ENCODE measurements at places on chromosomes 13 and 19.
A peak's percentile ranks its signal among the peaks of the same experiment; 100 is the strongest.

DNA sequence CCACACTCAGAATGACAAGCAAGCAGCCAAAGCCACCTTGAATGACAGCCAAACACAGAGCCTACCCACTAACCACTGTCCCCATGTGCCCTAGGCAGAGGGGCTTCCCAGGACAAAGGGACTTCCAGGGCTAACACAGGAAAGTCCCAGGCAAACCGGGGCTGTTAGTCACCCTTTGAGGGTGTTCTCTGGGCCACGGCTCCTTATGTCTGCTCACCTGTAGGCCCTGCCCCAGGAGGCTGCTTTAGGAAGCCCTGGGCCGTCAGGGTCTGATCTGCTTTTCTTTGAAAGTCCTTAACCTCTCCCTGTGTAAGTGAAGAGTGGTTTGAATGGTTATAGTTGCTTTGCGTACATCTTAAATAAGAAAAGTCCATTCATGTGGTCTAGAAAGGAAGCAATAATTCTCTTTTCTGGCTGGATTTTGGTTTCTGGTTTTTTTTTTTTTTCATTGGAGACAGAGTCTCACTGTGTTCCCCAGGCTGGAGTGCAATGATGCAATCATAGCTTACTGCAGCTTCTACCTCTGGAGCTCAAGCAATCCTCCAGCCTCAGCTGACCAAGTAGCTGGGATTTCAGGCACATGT, 161.4 kb downstream of the EFNB2 start:
- no peak for DNase-seq

DNA sequence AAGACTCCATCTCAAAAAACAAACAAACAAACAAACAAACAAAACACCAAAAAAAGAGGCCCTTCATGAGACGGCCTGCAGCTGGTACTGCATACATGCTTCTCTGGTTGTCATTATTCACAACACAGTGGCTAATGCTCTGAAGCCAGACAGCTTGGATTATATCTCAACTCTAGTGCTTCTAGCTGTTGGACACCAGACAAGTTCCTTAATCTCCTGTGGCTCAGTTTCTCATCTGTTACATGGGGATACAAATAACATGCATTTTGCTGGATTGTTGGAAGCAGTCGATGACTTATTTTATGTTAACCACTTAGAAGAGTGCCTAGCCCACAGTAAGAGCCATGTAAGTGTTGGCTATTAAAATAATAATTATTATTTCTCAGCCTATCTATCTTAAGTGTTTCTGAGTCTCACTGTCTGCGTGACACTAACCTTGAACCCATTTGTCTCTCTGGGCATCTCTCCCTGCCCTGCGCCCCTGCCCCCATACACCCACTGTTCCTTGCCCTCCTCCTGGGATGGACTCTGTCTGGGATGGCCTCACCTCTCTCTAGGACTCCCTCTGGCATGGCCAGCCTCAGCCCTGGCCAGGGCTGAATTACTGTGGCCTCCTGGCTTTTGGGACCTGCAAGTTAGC, 3.1 kb upstream of the JUNB start:
- no peak for DNase-seq

DNA sequence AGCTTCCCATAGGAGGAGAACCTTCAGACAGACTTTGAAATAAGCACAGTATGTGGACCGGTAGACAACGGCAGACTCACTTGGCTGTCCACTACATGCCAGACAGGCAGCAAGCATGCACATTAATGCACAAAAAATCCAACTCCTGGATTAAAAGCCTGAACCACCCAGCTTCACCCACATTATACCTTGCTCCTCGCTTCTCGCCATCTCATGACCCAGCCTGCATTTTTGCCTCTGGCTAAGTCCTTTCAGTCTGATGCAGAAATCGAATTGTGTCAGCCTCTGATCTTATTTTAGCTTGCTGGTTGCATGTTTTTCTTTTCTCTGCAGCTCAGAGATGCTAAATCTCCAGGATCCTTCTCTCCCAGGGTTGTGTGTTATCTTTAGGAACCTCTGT, 358.7 kb downstream of the RFC3 start:
- DNase-seq = no peak

GRCh38 chr13:33006638-33007037, 9.6 kb upstream of the KL start:
- no peak for DNase-seq

DNA sequence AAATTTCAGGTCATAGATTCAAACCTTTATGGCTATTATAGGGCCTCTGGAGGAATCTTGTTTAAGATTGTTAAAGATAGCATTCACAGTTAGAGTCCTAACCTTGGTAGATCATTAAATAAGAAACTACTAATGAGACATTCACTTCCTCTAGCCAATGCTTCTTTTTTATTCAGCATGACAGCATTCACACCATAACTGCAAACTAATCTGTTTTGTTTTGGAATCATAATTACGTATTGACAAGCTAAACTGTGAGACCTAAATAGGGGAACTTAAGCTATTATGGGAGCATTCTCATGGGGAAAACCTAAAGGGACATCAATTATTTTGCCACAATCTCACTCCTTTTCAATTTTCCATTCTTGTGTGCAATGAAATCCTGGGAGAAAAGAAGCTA, 653.8 kb downstream of the PCDH9 start:
- no peak for DNase-seq

- no peak for DNase-seq
These were observed 4.0 kb upstream of the SIGLEC10 start for GRCh38 chr19:51421229-51422052.

DNA sequence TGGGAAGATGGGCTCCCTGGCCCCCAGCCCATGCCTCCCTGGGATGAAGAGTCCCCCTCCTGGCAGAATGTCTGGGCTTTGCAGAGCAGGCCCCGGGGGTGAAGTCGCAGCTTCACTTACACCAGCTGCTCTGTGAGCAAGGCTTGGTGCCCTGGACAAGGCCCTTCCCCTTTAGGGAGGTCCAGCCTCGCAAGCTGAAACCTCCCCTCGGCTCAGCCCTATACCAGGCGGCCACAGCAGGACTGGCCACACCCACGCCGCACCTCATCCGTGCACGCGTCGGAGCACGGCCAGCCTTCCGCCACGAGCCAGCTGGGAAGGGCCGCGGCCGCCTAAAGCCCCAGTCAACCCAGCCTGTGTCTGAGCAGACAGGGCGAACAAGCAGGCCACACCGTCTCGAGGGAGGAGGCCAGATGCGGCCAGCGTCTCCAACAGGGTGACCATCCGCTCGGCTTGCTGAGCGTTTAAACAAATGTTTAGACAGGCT, 83.2 kb upstream of the MCF2L start:
- DNase-seq = peak; percentile 53

GRCh38 chr19:14764401-14764800, 14.0 kb downstream of the ADGRE2 start:
- no peak for DNase-seq

- no peak for DNase-seq
These were observed 770.3 kb upstream of the SLITRK5 start for GRCh38 chr13:86900906-86901305.

GRCh38 chr19:13875824-13876223, 1.1 kb upstream of the NANOS3 start:
- DNase-seq = no peak

DNA sequence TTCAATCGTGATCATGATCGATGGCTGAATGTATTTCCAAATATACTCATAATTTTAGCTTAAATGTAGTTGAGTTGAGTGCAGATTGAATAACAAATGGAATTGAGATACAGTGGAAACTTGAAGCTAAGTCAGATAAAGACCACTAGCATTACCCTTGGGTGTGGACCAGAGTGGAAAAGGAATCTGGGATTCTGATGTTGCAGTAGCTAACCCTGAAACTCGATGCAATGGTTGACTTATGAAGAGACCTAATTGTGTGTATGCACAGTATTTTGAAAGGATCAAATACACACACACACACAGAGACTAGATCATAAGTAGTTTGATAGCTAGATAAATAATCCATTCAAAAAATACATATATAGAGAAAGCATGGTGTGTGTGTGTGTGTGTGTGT, 135.8 kb downstream of the RXFP2 start:
- no peak for DNase-seq

- no peak for DNase-seq
These were observed 53.4 kb downstream of the LATS2 start for GRCh38 chr13:21008026-21008425.

DNA sequence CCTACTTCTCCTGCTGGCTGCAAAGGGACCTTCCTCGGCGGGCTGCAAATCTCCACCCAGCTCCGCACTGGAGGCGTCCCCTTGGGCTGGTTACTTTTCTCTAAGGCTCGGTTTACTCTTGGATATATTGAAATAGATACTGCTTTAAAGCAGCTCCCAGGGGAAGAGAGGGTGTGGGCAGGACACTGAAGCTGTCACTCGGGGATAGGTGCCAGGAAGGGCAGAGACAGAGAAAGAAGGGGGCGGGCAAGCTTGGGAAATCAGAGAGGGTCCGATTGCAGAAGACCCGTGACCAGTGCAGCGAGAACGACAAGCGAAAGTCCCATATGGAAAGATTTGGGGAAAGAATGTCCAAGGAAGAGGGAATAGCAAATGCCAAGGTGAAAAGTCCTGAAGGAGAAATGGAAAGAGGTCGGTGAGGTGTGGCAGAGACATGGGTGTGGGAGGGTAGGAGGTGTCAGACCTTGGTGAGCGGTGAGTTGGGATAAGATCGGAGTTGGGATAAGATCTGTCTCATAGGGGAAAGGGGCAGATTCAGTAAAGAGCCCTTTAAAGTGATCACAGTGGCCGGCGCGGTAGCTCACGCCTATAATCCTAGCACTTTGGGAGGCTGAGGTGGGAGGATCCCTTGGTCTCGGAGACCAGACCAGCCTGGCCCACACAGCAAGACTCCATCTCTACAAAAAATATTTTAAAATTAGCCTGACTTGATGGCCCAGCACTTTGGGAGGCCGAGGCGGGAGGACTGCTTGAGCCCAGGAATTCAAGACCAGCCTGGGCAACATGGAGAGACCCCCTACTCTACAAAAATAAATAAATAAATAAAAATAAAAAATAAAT, 618 bp downstream of the THSD8 start:
- no peak for DNase-seq

DNA sequence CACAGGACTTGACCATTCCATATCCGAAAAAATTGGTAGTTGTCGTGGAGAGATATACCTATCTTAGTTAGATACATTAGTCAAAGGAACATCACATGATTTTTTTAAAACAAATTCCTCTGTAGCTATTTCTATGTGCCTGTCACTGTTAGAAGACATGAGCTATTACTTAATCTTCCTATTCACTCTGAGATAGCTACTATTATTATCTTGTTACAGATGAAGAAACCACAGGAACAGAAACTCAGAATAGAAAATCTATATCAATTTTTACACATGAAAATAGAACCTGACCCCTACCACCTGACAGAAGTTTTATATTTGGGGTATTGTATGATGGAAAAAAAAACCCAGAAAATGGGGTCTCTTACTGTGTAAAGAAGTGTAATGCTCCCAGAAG, 68.9 kb upstream of the TDRD3 start:
- DNase-seq = no peak

DNA sequence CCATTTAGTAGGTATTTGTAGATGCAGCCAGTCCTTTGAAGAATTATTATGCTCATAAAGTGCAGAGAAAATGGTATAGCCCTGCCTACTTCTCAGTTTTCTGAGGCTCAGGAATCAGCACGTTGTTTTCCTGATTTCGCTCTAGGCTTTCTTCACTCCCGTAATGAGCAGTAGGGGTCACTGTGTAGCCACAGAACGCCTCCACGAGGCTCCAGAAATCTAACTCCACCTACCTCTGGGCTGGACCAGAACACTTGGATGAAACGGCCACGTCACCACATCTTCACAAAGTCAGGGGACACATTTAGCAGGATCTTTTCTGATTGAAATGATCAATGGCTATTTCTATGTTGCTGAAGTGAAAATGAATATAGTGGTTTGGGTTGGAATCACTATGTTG, 49.8 kb upstream of the GTF3A start:
- DNase-seq = peak; percentile 26

- no peak for DNase-seq
These were observed at the start of gene FKBP8 for GRCh38 chr19:18542941-18543813. Gene FKBP8 (minus strand): TSS chr19:18543573. CDS start chr19:18541970, 1,603 bp downstream.

DNA sequence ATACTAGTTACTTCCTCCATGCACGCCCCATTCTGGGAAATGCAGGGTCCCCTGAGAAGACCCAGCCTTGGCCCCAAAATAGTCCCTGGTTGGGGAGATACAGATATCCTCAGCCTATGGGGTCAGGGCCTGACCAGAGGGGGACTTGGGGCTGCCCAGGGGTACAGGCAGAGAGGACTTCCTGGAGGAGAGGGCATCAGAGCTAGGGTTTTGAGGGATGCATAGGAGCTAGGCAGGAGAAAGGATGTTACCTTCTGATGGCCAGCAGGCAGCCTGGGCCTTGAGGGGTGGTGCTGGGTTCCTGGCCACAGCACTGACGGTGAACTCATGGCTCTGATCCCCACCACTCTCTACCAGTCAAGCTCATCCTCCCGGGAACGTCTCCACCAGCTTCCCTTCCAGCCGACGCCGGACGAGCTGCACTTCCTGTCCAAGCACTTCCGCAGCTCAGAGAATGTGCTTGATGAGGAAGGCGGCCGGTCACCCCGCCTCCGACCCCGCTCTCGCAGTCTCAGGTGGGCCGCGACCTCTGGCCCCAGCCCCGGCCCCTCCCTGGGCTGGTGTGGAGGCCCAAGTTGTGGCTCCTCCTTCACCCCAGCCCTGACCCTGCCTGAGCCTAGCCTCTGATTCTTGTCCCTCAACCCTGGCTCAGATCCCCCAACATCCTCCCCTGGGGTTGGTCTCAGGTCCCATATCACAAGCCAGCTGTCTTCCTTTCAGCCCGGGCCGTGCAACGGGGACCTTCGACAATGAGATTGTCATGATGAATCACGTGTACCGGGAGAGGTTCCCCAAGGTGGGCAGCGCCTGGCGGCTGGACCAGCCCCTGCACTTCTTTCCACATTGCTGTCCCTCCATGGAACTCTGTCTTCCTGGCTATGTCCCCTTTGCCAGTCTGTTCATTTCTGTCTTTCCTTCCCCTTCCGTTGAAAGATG, 25.6 kb downstream of the MAST3 start:
- DNase-seq = no peak

DNA sequence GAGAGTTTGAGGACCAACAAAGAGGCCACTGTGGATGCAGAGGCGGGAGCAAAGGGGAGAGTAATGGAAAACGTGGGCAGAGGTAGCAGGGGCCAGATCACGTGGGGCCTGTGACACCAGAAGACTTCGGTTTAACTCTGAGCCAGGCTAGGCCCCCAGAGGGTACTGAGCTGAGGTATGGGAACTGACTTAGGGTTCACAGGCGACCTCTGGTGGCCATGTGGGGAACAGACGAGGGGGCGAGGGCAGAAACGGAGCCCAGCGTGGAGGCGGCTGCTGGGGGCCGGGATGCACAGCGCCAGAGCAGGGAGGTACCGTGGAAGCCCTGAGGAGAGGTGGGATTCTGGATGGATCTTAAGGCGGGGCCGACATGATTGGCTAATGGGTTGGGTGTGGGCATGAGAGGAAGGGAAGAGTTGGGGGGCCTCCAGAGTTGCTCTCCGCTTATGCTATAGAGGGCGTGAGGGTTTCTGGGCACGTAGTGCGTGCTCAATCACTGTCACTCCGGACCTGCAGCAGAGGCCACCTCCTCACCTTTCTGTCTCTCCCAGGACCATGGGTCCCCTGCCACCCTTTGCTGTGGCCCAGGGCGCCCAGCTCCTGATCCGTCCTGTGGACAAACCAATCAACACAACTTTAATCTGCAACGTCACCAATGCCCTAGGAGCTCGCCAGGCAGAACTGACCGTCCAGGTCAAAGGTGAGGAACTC, 13.7 kb downstream of the PVR start:
- no peak for DNase-seq
